Amygdala (tissue), 56 donors: ENCODE measurements at places on chromosomes 12 and 14.

- no peak for DNase-seq
These were observed 1378.7 kb downstream of the AACS start for GRCh38 chr12:126443977-126444376.

DNA sequence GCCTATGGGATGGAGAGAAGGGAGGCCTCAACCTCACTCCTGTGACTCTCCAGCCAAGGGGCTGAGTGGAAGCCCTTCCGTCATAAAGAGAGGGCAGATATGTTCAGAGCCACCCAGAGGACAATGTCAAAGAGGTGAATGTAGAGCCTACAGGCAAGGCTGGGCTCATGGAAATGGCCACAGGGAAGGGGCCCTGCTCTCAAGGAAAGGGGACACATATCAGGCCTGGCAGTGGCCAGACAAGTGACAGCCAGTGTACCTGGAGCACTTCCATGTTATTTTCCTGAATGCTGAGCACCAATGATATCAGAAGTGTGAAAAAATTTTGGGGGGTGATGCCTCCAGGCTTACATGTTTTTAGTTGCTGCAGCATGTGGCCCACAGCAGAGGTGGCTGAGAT lies 36.6 kb upstream of the DDX11 start:
- no peak for DNase-seq

DNA sequence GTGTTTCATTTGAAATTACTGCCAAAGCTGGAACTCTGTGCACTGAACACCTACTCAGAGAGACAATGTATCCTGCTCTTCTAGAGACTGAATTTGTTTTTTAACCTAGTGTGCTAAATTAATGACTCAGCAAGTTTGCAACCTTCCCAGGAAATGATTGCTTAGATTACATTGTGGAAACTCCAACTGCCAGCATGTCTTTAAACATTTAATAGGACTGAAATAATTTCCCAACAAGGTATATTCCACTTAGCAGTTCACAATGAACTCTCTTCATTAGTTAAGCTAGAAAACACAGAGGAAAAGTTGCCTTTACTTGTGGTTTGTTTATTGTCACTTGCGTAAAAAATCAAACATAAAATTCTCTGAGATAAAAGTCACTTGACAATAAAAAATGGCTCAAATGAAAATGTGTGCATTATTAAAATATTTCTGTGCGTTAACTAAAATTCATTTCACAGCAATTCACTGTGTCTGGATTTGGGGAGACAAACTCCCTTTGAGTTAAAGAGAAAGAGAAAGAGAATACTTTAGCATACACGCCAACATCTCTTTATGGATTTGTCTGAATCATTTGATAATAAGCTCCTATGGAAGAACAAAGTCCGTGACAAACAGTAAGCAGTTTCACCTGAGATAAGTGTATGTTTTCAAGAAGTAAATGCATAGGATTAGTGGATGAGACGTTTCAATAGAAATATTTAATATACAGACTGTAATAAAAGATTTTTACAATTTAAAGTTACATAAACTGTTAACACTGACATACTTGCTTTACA lies 284.0 kb downstream of the PRKD1 start:
- no peak for DNase-seq

DNA sequence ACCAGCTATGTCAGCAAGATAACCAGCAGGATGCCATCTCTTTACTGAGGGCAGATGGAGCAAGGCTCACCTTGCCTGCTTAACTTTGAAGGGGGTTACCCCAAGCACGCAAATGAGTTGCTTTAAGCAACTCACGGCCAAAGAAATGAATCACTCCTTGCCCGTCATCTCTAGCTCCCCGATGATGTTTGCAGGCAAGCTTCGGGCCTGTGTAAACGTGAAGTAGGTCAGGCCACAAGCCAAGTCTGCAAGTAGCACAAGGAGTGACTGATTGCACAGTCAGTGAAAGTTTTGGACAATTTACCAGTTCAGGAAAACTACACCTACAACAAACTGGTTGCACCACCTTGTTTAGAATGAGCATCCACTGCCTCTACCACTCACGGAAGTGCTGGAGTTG lies 699.7 kb upstream of the TBX3 start:
- DNase-seq, result no peak

- DNase-seq, result no peak
These were observed 531 bp downstream of the DLGAP5 start for GRCh38 chr14:55190906-55191202.

- no peak for DNase-seq
These were observed 84.6 kb downstream of the ITPR2 start for GRCh38 chr12:26748412-26748740.

- no peak for DNase-seq
These were observed 5.6 kb upstream of the KANSL2 start for GRCh38 chr12:48687592-48687991.

- no peak for DNase-seq
These were observed 689.7 kb downstream of the BCL11B start for GRCh38 chr14:98582276-98582675.
